ENCODE measurements at places on chromosomes 12 and 14.

DNA sequence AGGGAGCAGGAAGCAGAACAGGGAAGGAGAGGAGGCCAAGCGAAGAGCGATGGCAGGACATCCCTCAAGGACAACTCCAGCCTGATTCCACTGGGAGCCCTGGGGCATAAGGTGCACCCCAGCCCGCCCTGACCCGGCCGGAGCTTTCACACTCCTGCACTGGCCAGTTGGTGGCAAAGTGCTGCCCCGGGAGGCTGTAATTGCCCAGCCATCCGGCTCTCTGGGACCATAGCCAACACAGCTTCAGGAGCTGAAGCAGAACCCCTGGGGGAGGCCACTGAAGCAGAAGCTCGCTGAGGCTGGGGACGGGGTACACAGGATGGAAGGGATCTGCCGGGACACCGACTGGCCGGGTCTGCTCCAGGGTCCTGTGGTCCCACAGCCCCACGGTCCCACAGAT, 41.9 kb upstream of the BEGAIN start:
- no peak for DNase-seq

DNA sequence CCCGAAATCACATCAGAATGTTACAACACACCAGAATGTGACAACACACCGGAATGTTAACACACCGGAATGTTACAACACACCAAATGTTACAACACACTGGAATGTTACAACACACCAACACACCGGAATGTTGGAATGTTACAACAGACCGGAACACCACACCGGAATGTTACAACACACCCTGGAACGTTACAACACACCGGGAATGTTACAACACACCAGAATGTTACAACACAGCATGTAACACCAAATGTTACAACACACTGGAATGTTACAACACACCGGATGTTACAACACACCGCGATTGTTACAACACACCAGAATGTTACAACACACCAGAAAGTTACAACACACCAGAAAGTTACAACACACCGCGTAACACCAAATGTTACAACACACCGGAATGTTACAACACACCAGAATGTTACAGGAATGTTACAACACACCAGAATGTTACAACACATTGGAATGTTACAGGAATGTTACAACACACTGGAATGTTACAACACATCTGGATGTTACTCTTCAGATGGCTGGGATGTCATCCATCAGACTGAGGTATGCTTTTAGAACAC, 21.1 kb downstream of the CHFR start:
- no peak for DNase-seq

- no peak for DNase-seq
Measured at GRCh38 chr12:12157424-12157823, 86.7 kb downstream of the BCL2L14 start.

DNA sequence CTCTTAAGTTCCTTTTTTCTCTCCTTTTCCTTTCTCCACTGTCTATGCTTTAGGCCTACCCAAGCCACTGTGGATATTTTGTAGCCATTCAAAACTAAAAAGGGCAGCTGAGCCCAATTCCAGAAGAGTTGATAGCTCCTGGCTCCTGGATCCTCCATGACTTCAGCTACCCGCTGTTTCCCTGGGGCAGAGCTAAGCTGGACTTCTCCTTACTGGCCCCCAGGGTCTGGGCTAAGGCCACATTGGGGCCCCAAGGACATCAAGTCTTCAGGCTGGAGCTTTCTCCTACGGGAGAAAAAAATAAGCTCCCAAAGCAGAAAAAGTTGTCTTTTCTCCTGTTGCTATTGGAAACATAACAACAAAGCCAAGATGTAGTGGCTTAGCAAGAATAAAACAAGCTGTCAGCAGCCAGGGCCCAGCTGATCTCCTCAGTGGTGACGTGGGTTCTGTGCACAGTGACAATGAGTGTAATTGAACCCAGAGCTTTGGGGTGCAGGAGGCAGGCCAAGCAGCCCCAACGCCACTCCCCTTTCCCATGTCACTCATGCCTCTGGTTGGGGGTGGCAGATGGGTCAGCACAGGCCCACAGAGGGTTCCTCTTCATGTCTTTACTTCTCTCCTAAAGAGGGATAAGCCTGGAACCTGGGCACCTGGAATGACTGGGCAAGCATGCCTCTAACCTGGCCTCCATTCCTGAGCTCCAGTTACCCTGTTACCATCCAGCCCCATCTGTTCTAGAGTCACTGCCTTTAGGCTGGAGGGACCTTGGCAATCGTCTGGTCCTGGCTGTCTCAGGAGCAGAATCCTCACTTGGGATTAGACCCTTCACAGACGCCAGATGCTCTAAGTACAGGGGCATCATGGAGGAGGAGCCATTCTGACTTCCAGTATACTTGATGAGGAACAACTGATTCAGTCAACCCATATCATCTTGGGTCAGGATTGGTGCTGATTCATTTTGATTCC, 171.2 kb downstream of the ZFP36L1 start:
- no peak for DNase-seq

DNA sequence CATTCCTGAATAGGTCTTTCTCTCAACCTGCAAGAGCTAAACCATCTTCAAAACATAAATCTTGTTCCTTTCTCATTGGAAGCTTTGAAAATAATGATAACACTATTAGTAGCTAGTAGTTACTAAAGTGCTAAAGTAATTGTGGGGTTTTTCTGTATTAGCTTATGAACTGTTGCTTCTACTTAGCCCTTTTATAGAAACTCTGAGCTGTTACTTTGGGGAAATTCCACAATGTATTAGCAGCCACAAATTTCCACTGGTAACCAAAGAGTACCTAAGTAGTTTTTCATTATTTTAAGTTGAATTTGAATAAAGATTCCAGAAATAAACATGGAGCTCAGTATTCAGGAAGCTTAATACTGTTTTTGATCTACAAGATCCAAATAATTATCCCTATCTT, 6.4 kb upstream of the MAPK1IP1L start:
- DNase-seq: no peak

- peak; percentile 6 for DNase-seq
Measured at GRCh38 chr12:65464930-65465329, 186.4 kb downstream of the MSRB3 start.

DNA sequence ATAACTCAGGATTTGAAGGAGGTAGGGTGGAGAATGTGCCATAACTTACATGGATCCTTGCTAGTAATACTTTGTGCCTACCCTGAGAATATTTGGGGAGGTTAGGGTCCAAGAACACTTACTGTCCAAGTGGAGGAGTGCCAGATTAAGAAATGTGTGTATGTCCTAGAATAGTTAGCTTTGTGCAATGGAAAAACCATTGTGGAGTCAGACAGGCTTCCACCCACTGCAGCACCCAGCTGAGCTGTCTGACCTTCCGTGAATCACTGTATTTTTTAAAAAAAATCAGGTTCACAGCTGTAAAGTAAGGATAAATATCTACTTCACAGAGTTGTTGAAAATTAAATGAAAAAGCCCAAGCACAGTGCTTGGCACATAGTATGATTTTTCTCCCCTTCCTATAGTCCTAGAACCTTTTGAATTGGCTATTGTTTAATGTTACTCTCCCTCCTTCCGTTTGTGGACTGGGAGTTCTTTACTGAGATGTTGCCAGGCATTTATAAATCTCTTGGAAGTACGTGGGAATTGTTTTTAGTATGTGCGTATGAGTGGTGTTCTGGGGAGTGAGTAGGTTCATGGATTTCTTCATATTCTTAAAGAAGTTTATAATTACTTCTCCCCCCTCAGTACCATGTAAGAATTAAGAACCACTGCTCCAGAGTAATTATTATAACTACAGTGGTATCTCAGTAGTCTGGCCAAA, 9.2 kb downstream of the RAB21 start:
- no peak for DNase-seq

- no peak for DNase-seq
Measured at GRCh38 chr12:124480469-124481256, 86.7 kb downstream of the NCOR2 start.

- DNase-seq: no peak
Measured at GRCh38 chr14:38623661-38624060, 367.8 kb upstream of the CLEC14A start.

DNA sequence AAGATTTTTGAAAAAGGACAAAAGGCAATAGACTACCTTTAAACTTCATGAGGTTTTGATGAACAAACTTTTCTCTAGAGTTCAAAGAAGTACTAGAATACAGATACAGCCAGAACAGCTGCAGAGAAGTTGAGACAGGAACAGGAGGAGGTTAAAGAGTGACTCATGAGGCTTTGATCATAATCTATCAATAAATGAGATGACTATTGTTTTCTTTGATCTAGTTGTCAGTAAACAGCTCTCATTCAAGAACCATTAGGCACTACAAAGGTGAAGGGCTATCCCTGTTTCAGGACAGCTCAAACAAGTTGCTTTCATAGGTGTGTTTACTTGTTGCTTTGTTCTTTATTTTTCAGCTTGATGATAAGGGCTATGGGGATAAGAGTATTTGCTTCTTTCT, 2.4 kb downstream of the WASHC3 start:
- no peak for DNase-seq

- peak; percentile 31 for DNase-seq
Measured at GRCh38 chr12:114311974-114312373, 94.0 kb downstream of the TBX5 start.

DNA sequence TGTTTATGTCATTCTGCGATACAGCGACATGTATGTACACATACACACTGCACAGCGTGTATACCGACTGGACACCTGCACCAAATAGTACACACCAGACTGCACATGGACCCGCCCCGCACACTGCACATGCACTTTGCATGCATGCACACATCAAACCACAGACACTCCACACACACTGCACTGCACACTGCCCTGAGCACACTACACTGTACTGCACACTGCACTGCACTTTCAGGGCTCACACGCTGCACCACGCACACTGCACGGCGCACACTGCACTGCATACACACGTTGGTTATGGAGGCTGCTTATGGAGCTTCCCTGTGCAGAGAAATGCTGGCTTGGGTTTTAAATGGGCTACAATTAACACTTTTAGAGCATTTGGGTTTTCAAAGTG, 1.6 kb downstream of the PAPLN start:
- no peak for DNase-seq

DNA sequence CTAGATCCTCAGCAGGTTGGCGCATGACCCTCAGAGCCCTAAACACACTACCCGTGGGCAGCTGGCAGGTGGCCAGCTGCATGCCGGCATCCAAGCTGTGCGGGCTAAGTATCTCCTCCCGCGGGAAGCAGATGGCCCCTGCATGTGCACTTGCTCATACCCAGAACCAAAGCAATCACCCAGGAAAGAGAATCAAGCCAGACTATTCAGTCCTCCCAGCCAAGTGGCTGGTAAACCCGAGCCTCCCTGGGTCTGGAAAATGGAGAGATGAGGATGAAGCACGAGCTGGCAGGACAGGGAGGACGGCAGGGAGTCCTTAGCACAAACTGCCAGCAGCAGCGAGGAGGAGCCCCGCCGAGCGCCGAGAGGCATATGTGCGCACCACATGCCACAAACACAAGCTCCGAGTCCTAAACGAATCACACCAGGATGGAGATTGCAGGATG, 139.7 kb downstream of the RIMBP2 start:
- DNase-seq: no peak

DNA sequence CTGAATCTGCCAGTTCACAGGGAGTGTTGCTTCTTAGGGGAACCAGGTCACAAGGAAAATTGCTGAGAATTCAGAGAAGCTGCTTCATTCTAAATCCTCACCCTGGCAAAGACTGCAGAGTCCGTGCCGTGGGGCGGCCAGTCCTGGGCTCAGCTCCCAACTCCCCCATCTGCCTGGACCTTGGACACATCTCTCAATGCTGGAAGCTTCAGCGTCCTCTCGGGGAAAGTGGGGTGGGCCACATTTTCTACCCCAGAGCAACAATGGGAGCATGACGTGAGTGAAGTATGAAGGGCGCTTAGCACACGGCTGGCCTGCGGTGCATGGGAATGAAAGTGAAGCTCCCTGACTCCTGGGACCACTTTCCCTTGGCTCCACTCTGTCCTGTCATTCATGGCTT, 31.2 kb downstream of the HVCN1 start:
- no peak for DNase-seq

- DNase-seq: no peak
Measured at GRCh38 chr12:55718624-55719275, 1.4 kb upstream of the RDH5 start.

DNA sequence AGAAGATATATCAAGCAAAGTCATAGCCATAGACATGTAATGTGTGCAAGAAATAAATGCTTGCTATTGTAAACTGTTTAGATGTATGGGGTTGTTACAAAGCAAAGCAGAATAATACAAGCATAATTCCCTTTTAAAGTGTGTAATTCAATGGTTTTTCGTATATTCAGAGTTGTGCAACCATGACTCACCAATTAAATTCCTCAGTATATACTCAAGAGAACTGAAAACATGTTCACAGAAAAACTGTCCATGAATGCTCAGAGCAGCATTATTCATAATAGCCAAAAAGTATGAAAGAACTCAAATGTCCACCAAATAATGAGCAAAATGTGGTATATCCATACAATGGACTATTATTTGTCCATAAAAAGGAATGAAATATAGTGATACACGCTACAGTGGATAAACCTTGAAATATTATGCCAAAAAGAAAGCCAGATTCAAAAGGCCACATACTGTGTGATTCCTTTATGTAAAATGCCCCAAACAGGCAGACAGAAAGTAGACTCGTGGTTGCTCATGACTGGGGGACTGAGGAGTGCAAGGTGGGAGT, 9.3 kb downstream of the GXYLT1 start:
- DNase-seq: no peak

DNA sequence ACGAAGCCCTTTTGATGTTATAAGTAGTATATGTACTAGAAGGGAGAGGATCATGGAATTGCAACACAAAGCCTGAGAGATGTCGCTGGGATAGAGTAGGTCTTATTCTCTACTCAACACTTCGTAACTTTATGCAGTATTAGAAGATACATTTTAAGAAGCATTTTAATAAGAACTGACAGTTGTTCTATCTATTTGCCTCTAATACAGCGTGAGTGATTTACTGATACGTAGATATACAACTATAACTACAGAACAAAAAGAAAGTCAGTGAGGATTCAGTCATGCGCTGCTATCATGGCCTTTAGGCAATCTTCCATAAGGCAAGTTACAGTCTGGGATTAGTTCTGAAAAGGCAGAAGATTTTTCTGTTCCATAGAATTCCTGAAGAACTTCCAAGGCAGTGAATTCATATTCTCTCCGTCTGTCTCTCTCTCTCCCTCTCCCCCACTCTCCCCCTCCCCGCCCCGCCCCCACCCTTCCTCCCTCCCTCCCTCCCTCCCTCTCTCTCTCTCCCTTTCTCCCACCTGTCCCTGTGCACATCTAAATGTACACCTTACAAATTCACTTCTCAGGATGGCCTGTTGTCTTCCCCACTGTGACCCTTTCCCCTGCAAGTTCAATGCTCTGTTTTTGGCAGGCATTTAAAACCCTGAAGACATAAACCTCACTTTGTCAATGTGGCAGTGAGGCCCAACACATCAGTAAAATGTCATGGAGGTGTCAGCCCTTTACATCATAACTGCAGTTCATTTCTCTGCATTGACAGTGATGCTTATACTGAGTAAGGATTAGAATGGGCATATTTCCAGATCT, 470.6 kb downstream of the EGLN3 start:
- DNase-seq: no peak

GRCh38 chr12:71556875-71557274, 106.8 kb downstream of the ZFC3H1 start:
- DNase-seq: no peak

DNA sequence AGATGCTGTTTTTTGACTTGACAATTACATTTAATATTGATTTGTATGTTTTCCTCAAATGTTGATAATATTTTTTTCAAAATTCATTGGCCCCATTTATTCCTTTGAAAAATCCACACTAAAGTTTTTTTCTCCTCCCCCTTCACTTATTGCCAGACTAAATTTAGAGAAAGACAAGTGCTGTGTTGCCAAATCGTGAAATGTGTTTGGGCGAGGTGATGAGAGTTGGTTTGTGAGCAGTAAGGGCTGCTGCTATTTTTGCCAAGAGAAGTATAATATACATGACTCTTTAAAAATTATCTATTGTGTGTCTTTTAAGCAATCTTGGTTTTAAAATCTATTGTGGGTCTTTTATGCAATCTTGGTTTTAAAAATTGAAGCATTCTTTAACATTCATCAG, 188.9 kb downstream of the PPFIA2 start:
- no peak for DNase-seq

Data from thoracic aorta (tissue), 2 donors.